Stimulated activated CD4-positive, alpha-beta T cell treated with anti-CD3 and anti-CD28 coated beads, Interleukin-1b, Interleukin-23, amount 100 ng/mL, for 1 hour (primary cell): ENCODE measurements at places on chromosomes 2 and 18.

- no peak for DNase-seq
Measured at GRCh38 chr2:214574084-214574781, 163.4 kb downstream of the VWC2L start.

DNA sequence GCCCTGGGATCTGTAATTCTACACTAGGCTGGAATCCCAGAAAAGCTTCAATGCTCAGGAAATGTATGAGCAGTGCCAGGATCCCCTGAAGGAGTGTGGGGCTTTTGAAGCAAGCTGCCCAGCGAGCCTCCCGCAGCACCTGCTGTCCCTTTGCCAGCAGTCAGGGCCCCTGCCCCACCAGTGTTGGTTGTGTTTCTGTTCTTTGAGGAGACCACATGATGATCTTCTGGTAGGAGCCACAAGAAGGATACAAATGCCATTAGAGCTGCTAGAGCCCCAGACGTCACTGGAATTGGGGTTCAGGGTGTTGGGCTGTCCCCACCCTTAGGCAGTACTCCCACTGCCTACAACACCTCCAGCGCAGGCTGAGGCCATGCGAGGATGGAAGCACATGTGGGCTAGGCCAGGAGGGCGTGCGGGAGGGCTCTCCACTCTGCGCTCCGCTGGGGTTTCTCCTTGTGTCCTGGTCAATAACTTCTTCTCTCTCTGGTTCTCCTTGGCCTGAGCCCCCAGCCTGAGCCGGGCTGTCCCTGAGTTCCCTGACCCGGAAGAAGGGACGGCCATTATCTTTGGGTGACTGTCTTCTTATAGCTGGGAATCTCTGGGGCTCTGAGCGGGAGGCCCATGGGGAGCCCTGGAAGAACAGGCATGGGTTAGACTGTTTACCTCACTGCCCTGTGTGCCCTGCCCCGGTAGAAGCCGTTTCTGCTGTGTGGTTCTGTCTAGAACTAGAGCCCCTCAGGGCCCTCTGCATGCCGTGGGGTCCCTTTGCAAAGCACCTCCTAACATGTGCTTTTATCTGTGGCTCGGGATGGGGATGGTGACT lies 73.9 kb downstream of the LRRFIP1 start:
- no peak for DNase-seq

DNA sequence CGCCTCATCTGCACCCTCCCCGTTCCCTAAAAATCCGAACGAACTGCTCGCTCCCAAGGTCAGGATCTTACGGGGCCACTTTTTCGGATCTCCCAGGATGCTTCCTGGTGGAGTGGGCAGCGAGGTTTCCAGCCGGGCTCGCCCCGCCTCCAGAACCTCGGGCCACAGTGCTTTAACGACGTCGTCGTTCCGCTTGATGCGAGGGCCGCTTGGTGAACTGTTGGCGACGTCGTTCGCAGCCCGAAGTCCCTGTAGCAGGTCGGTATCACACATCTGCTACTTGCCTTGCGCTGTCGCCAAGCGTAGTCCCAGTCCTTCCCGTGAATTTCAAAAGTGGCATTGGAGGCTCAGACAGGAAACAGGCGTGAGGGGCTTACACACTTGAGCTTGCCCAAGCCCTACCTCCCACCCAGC lies 15.3 kb downstream of the EVX2 start:
- DNase-seq = no peak

GRCh38 chr2:37792366-37792765 lies 120.9 kb upstream of the CDC42EP3 start:
- no peak for DNase-seq

DNA sequence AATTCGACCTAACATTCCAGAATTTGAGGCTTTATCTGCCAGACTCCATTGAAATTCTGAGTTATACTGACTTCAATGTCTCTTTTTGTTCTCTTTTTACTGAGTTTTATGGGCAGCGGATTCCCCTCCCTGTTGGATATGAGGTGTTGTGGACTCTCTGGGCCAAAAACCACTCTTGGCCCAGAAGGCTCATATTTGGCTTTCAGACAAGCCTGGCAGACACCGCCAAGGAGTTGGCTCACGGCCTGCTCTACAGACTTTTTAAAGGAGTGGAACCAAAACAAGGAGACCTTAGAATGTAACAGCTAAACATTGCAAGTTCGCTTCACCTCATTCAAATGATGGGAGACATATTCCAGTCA lies 206.4 kb upstream of the NCKAP5 start:
- no peak for DNase-seq

DNA sequence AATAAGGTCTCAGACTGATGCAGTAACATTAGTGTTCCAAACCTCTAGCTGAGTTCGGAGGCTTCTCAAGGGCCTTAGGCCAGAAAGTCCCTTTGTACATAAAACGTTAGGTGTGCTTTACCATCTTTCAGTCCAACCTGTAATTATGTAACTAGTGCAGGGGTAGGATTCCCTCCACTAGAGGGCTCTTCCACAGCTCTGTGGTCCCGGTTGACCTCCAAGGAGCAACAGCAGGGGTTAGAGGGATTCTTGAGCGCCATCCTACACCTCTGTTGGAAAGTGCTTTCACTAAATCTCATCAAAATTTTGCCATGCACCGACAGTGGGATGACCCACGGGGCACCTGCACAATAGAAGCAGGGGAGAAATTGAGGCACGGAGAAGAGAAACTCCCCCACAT lies 155.8 kb upstream of the LRP1B start:
- no peak for DNase-seq

DNA sequence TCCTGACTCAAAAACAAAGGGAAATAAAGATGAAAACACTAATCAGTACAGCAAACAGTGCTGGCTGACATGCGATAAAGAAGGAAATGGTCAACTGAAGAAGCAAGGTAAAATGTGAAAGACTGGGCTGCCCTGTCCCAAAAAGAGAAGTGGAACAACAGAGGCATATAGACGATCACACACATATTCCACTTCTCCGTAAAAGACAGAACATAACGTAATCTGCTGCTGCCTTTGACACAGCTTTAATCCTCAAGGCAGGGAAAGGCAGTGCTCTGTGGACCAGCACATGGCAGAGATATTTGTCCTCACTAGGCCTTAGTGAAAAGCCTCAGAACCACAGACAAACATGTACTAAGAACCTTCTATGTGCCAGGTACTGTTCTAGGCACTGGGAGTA lies 24.3 kb upstream of the REL start:
- no peak for DNase-seq

DNA sequence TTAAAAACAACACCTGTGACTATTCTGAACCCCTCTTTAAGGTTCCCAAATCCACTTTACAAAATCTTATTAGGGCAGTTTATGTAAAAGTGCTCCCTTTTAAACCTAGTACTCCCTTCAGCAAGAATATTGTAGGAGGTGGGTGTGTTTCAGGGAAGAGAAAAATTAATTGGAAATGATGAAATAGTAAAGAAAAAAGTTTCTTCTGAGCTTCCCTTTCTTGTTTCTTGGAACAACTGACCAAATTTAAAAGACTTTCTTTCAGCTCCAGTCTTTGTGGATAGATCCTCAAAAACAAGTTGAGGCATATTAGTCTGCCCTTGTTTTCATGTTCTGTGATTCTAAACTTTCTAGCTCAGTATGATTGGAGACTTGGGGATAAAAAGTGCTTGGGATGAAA lies 3.0 kb downstream of the VWA3B start:
- no peak for DNase-seq

DNA sequence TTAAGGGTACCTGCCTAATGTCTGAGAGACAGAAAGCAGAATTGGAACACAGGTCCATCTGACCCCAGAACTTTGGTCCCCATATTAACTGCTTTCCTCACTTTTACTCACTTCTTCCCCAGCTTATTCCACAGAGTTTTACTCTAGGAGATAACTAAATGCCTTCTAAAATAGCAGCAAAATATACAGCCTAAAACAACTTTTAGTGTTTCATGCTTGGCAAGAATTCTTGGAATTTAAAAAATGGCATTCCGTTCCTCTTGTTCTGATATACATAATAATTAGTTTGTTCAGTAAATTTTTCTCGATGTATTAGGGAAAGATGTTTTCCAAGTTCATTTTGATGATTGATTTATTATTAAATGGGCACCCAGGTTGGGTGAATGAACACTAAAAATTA lies 151.9 kb downstream of the FHOD3 start:
- no peak for DNase-seq

- DNase-seq = no peak
Measured at GRCh38 chr2:1833726-1834125, 89.4 kb upstream of the PXDN start.
